ENCODE measurements at places on chromosomes 4 and X.

- DNase-seq, result no peak
Measured at GRCh38 chrX:46234775-46235174, 310.4 kb downstream of the ZNF674 start.

DNA sequence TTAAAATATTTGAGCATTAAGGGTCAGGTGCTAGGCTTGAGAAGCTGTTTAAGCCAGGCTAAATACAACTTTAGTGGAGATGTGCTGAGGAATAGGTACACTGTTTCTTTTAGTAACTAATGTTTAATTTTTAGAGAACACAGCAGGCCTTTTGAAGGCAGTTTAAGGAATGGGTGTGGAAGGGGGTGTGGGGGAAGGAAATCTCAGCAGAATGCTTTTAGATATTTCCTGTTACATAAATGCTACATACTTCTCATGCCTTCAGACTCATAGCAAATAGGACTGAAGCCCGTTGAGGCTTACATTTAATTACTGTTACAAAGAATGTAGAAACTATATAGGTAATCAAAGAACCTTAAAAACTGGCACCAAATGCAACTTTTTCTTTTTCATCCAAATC, 66.3 kb downstream of the WWC2 start:
- DNase-seq, result peak; percentile 52

GRCh38 chrX:131979116-131979515, 44.0 kb upstream of the STK26 start:
- no peak for DNase-seq

GRCh38 chrX:152847281-152847680, 16.4 kb downstream of the NSDHL start:
- DNase-seq, result no peak

DNA sequence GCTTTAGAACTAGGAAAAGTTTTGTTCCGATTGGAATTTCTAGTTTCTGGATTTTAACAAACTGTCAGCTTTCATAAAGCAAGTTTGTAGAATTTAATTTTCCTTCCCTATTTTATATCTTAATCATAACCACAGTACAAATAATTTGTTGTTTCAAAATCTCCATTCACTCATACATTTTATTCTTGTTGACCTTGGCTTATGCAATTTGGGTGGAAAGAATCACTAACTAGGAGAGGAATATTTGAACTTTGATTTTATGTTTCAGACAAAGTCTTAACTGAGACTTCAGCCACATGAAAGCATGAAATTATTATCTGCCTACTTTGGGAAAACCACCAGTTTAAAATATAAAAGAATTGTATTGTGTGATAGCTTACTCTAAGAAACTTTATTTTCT, 427.9 kb downstream of the SPRY1 start:
- DNase-seq, result no peak

DNA sequence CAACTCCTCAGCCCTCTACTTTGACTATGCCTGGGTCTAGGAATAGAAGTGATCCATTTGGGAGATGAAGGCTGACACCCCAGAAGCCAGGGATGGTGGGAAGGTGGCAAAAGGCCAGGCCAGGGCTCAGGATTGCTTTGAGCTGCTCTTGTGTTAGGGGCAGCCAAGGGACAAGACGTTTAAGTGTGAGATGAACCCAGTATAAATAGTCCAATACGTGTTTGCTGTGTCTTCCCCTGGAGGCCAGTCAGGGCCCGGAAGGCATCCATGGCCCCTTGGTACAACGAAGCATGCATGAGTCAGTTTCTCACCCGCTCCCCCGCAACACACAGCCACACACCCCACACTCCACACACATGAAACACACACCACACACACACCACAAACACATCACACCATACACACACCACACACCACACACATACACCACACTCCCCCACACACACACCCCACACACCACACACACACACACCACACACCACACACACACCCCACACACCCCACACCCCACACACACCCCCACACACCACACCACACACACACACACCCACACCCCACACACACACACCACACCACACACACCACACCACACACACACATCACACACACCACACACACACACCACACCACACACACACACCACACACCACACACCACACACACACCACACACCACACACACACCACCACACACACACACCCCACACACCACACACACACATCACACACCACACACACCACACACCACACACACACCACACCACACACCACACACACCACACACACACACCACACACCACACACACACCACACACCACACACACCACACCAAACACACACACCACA, 5.1 kb downstream of the STARD8 start:
- DNase-seq, result no peak

GRCh38 chr4:188554413-188554812, 415.2 kb downstream of the TRIML1 start:
- DNase-seq, result no peak

DNA sequence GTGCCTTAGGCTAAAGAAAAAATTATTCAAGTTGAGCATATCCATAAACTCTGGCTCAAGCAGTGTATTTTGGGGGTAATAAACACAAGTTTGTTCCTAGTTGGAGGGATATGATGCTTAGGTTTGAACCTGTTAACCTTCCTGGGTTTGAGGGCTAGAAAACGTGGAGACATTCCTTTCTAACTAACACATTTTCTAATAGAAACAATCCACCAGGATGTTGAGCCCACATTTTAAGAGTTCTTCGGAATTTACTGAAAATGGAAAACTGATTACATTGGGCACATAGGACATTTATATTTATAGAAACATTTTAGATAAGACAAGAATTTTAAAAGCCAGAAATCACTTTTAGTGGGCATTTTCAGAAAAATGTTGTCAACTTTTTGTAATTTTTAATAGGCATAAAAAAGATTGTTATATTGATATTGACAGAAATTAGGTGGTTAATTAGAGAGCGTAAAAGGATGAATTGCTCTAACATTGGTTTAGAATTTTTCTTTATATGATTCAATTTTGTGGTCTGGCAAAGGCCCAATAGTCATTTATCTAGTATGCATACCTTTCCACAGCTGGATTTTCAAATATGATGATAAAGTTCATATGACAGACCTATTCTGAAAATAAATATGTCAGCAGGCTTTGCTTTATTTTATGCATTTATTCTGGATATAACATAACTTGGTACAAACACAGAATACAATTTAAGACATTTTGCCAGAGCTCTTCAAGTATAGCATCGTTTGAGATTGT, 49.2 kb downstream of the CEP44 start:
- DNase-seq, result no peak

GRCh38 chr4:73727685-73728084, 12.7 kb upstream of the CXCL8 start:
- DNase-seq, result no peak

DNA sequence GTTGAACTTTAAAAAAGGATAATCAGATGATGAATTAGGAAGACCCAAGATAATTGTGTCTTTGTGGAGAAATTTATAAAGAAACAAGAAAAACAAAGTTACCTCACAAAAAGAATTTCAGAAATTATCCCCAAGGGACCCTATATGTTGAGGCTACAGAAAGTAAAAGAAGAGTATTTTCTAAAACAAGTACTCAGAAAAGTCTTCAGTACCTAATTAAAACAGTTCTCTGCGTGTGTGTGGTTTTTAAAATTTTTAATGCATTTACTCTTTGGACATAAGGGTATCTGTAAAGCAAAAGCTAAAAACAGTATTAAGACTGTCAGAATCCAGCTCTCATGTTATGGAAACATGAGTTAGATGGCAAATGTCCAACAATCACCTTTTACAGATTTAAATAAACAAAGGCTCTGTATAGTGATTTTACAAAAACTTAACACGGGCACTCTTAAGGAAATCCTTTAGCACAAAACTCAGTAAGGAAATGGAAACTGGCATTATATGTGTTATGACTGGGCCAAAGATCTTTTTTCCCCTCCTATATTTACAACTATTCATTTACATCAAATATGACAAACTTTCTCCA, 187.5 kb downstream of the NSUN7 start:
- DNase-seq, result no peak

DNA sequence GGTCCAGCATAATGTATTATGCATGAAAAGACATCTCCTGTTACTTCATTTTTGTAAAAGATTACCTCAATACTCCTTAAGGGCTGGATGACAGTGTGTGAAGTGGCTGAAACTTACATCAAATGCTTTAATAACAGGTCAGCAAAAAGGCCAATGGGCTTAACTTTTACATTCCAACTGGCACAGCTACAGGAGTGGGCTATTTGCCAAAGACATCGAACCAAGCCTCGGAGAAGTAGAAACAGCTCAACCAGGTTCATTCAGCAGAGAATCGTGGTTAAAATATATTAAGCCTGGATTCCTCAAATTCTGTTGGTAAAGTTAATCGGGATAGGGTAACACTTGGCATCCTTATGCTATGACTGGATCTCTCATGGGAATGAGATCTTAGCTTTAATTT, 639.7 kb downstream of the TRIML1 start:
- DNase-seq, result peak; percentile 35

- peak; percentile 43 for DNase-seq
Measured at GRCh38 chrX:18994713-18995112, 10.8 kb upstream of the PHKA2 start.

- no peak for DNase-seq
Measured at GRCh38 chr4:38534344-38535045, 129.5 kb upstream of the KLF3 start.

- no peak for DNase-seq
Measured at GRCh38 chr4:101156619-101157310, 190.6 kb downstream of the PPP3CA start.

Data from GM03348 (cell line).